NCI-H1105 (cell line): ENCODE measurements at places on chromosomes 6 and 20.

- no peak for DNase-seq
Measured at GRCh38 chr6:12548526-12548925, 168.0 kb upstream of the PHACTR1 start.

- DNase-seq, result no peak
Measured at GRCh38 chr20:6683021-6683977, 84.2 kb upstream of the BMP2 start.

- DNase-seq, result no peak
Measured at GRCh38 chr6:104973404-104973803, 16.5 kb downstream of the LIN28B start.

DNA sequence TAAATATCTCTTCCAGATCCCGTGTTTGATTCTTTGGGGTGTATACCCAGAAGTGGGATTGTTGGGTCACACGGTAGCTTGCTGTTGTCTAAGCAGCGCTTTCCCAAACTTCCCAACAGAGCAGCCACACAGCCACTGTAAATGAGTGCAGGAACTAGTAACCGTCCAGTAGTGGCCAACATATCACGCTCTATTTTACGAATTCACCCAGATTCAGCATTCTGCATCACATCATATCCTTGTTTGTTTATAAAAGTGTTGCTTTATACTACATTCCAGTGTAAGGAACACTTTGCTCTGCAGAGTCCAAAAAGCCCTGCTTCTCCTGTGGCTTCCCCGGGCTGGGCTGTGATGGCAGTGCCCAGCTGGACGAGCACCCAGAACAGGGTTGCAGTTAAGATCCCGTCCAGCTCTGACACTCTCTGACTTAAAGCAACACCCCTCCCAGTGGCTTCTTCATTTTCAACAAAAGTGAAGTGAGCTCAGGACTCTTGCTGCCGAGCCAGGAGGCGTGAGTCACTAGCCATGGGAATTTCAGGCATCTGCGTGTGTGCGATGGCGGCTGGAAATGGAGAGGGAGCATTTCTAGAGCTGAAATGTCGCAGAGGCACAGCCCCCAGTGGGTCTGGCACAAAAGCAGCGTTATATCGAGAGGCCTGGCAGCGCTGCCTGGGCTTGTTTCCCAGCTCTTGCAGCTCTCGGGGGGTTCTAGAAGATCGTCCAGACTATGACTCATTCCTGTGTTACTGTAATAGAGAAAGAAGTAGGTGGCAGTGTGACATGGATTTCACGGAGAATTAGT, 216.3 kb upstream of the ECI2 start:
- DNase-seq, result no peak

- DNase-seq, result no peak
Measured at GRCh38 chr6:13427316-13427715, 60.1 kb downstream of the GFOD1 start.

DNA sequence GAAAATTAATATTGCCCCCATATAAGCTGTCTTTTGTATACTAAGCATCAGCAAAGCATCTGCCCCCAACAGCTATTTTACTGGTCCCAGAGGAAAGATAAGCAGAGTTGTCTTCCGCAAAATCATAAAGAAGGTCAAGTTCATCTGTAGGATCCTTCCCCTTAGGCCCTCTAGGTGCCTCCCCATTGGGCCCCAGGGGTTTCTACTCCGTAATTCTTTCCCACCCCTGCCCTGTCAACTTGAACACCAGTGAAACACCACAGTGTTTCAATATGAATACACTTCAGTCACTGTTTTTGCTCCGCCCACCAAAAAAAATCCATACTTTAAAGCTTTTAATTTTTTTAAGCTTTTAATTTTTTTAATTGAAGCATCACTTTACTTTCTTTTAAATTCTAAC, 159.2 kb downstream of the ATXN1 start:
- no peak for DNase-seq
